ENCODE measurements at places on chromosomes 4 and X.

DNA sequence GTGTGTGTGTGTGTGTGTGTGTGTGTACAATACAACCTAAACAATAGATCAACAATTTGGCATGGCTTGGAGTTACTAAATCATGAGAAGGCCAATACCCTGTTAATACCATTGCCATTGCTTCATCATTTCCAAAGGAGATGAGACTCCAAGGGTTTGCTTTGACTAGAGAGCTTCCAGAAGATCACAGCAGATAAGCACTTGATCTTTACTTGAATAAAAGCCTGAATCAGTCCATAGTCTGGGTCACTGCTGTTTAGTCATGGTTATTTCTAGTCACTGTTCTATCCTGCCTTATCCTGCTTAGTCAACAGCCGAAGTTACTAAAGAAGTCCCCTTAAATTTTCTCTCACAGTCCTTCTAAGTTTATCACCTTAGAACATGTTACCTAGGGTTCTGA lies 58.2 kb downstream of the RAB40AL start:
- DNase-seq, result no peak

GRCh38 chrX:39677978-39678791 lies 419.6 kb downstream of the BCOR start:
- peak; percentile 62 for DNase-seq

DNA sequence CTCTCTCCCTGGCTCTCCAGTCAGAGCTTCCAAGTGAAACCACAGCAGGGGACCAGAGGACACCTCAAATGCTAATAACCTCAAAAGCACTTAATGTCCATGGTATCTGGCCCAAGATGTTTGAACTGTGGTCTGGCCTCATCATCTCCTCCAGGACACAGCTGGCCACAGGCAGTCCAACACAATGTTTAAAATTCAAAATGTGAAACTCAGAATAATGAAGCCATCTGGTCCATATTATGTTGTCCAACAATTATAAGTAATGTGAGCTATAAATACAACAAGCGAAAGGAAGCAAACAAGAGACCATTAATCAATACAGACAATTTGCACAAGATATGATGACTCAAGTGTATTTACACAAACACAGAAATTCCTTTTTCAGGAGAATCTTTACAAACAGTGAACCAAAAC lies 90.7 kb upstream of the S100G start:
- no peak for DNase-seq

- DNase-seq, result no peak
These were observed 30.0 kb downstream of the AFAP1 start for GRCh38 chr4:7909463-7910262.

- DNase-seq, result no peak
These were observed 16.5 kb downstream of the KLHL13 start for GRCh38 chrX:118100091-118100490.
